ENCODE measurements at places on chromosomes 7 and 10.

- DNase-seq: no peak
Observed at GRCh38 chr7:105799677-105800076, 76.7 kb downstream of the ATXN7L1 start.

DNA sequence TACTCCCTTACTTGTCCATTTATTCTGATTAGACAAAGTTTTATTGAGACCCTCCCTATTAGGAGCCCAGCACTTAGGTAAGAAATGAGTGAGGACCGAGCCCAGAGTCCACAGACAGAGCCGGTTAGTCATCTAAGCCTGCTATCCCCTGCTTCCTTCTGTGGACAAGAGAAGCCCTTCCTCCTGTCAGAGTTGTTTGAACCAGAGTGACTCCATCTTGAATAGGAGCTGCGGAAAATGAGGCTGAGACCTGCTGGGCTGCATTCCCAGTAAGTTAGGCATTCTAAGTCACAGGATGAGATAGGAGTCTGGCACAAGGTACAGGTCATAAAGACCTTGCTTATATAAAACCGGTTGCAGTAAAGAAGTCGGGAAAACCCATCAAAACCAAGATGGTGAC, 109.1 kb downstream of the CPXM2 start:
- no peak for DNase-seq

DNA sequence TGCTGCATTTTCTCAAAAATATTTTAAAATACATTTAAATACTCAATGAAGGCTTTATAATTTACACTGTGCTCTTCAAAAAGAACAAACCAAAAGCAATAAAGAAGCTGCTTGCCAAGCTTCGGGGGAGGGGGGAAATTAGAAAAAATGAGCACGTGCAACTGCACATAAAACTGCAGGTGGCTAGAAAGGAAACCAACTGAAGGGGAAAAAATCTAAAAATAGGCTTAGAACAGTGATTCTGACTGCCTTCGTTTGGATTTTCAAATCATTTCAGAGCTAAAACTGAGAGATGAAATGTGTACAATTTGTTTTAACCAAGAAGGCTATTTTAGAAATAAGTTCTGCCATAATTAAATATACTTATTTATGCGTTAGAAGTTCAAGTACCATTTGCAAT, 61.4 kb downstream of the ABI1 start:
- DNase-seq: no peak

- no peak for DNase-seq
Observed at GRCh38 chr7:142440219-142440905, 182.5 kb upstream of the PRSS58 start.

GRCh38 chr7:84009782-84010181, 184.8 kb downstream of the SEMA3A start:
- DNase-seq: no peak
